HL-60 (cell line): ENCODE measurements at places on chromosomes 1 and 21.

DNA sequence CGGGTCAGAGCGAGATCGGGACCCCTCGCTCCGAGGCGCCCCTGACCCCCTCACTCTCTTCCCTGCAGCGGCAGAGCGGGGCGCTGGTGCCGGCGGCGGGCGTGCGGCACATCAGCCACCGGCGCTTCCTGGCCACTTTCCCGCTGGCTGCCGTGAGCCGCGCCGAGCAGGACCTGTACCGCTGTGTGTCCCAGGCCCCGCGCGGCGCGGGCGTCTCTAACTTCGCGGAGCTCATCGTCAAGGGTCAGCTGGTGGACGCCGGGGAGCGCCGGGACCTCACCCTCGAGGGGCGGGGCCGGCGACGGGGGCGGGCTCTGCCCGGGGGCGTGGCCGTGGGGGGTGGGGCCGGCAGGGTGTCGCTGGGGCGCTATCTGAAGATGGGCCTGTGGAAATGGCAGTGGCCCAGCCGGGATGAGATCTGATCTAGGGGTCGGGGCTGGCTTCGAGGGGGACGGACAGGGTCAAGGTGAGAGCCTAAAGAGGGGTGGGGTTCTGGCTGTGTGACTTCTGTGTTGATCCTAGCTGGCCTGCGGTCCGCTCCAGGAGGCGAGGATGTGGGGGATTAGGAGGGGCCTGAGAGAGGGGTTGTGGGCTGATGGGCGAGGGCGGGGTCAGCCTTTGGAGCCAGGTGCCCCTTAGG, 23.6 kb downstream of the PTPRU start:
- DNase-seq, result no peak

DNA sequence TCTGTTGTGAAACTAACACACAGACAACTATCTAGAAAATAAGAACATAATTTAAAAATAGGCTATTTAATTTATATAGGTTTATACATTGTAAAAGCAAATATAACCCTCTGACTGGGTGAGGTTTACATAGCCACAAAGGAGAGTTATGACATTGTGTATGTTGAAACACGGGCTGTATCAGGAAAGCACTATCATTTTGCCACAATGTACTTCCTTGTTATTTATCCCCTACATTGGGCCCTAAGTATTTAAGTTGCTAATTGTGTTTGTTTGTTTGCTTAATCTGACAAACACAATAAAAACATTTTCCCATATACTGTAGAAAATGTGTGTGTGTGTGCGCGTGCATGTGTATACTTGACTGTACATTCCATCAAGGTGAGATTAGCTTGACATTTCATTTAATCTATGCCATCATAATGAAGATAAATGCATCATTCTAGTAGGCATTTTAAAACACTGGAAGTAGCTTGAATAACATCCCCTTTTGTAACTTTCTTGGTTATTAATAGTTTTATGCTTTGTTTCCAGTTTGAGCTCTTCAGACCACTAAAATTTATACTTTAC, 72.1 kb downstream of the RGS13 start:
- peak; percentile 24 for DNase-seq

GRCh38 chr1:207910591-207911354, at the start of gene CD34:
CD34 (minus strand) TSS chr1:207911125; CDS start chr1:207911080, 45 bp downstream.
- no peak for DNase-seq

- no peak for DNase-seq
Observed at GRCh38 chr1:33563699-33564098, 91.3 kb downstream of the ZSCAN20 start.

GRCh38 chr1:40014253-40014706, 26.2 kb upstream of the CAP1 start:
- peak; percentile 61 for DNase-seq

DNA sequence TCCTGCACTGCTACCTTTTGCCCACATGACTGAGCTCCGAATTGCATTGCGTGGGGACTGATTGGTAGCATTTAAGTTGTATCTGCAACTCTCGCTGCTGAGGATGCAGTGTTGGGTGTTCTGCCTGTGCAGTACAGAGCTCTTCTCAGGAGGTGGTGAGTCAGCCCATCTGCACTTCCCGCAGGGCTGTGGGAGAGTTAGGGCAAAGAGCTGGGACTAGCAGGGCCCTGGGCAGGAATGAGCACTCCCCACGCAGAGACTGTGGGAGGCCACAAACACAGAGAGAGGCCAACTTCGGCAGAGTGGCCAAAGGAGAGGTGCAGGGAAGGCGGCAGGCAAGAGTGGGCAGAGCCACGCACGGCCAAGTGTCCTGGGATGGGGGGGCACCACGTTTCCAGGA, 244.7 kb downstream of the SIPA1L2 start:
- no peak for DNase-seq
